ENCODE measurements at places on chromosomes 2 and 18. TPM values are rescaled to one million over a fixed set of nuclear protein-coding genes. Genes with fewer than 3 reads are reported as not detected.

GRCh38 chr2:135875491-135876065 lies 665 bp downstream of the MCM6 start:
- peak; percentile 54 for DNase-seq

DNA sequence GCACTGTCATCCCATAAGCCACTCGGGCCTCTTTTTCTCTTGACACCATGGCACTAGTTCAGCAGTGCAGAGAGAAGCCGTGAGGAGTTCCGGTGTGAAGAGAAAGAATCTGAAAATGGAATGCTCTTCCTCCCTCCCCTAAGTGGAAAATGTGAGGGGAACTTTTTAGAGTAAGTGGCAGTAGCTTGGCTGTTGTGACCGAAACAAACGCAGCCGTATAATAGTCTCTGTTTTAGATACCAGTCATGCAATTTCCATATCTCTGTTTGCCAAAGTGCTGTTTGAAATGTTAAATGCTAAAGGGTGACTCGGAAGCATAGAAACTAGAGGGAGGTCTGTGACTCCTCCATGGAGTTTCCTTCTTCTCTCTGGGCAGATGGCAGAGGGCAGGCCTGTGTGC lies 122.9 kb downstream of the MTCL1 start:
- DNase-seq = no peak

GRCh38 chr2:26577442-26578112 lies 63.6 kb downstream of the CIB4 start:
- peak; percentile 59 for DNase-seq

DNA sequence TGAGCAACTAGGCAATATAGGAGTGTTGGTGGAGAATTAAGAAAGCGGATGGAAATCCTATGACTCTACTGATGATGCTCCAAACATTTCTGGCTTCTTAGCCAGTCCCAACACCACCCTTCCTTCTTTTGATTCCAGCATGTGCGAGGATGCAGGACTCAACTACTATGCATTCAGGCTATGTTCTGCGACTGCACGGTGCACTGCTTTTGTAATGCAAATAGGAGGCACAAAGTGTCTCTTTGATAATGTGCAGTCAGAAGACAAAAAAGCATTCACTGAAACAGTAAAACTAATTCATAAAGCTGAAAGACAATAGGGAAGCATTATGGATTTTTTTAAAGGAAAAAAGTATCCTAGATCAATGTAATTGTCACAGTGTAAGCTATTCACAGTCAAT lies 106.7 kb downstream of the MEIS1 start:
- DNase-seq = no peak

LRRC30 gene
- not detected for polyA plus RNA-seq

EIF2AK3 gene
- polyA plus RNA-seq = 3.7 TPM

ASXL3 gene
- 0.07 TPM for polyA plus RNA-seq

GRCh38 chr2:222318026-222318711 lies 19.4 kb upstream of the PAX3 start:
- DNase-seq = peak; percentile 76

FRZB gene
- polyA plus RNA-seq = 0.03 TPM

IL1A gene
- polyA plus RNA-seq = 0.25 TPM

DNA sequence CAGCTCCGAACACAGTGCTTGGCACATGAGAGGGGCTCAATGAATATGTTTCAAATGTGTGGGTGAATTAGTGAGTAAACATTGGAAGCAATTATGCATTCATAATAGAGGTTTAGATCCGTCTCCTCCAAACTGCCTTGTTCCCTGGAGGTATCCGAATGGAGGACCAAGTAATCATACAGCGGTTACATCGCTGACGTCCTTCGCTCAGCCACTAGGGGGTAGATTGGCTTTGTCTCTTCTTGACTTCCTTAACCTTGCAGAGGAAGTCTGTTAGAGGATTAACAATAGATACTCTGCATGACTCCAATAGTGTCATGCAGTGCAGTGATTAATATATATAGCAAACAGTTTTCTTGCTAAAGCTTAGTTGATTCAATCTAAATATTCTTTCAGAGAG lies 517.0 kb downstream of the PTPRM start:
- peak; percentile 43 for DNase-seq

PLA2R1 gene
- polyA plus RNA-seq = 6.2 TPM

GRCh38 chr2:36404754-36405153 lies 49.2 kb downstream of the CRIM1 start:
- no peak for DNase-seq

DNA sequence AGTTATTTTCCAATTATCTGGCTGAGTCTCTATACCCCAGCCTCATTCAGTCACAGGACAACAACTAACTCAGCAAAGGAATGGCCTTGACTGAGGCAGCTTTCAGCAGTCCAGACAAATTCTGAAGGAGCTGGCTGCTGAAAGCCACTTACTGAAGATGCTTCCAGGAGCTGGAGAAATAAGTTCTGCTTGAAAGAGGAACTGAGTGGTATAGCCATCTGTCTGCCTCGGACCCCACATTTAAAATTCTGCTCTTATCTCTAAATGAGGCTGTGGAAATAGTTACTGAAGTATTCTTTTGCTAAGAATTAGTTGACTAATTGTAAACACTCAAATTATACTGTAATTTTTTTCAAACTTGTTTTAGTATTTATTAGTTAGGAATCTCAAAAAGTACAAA lies 9.1 kb upstream of the GPD2 start:
- no peak for DNase-seq

UPP2 gene
- polyA plus RNA-seq = not detected

DNA sequence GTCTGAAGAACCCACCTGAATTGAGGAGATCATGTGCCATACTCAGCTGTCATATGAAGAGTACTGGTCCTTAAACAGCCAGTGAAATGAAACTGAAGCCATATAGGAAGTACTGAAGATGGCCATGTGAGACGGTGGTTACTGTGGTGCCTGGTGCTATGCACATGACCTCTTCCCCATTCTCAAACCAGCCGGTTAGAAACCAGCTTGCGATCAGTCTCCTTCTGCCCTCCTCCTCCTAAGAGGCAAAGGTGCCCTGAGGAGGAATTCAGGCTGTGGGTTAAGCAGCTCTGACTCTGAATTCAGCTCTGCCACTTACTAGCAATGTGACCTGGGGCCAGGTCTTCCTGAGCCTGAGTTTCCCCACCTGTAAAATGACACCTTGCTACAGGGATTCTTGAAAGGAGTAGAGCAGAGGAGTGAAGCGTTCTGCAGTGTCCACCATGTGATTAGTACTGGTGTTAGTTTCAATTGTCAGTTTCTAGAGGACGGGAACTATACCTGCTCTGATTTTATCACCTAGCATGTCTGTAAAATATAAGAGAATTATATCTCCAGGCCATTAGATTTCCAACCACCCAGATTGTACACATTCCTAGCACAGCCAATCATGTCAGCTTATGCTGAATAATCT lies 5.1 kb downstream of the FECH start:
- DNase-seq = no peak

GRCh38 chr2:206323486-206323885 lies 49.0 kb downstream of the ZDBF2 start:
- no peak for DNase-seq

- DNase-seq = no peak
These were observed 431.5 kb downstream of the RNF144A start for GRCh38 chr2:7348761-7349160.

- DNase-seq = no peak
These were observed 309.8 kb upstream of the COL3A1 start for GRCh38 chr2:188664416-188664815.

DNA sequence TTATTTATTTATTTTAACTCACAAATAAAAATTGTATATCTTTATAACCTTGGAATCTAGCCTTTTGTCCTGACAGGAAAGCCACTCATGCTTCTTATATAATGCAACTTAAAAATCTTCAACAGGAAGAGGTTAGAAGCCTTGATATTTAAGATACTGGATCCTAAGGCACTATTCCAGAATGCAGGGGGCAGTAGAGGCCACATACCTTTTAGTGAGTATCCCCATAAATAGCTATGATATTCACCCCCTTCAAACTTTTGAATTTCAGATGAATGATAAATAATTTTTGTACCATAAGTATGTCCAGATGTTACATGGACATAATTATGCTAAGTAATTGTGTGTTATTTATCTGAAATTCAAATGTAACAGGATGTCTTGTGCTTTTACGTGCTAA lies 592.7 kb upstream of the VRK2 start:
- no peak for DNase-seq

TRIP12 gene
- 37.8 TPM for polyA plus RNA-seq

PFN4 gene
- 0.27 TPM for polyA plus RNA-seq

RAB17 gene
- polyA plus RNA-seq = 0.41 TPM

- no peak for DNase-seq
These were observed 152.2 kb downstream of the CTNNA2 start for GRCh38 chr2:79665091-79665490.

EPB41L3 gene
- 38.9 TPM for polyA plus RNA-seq

FOXI3 gene
- polyA plus RNA-seq = not detected

MCEE gene
- 4.0 TPM for polyA plus RNA-seq

DNA sequence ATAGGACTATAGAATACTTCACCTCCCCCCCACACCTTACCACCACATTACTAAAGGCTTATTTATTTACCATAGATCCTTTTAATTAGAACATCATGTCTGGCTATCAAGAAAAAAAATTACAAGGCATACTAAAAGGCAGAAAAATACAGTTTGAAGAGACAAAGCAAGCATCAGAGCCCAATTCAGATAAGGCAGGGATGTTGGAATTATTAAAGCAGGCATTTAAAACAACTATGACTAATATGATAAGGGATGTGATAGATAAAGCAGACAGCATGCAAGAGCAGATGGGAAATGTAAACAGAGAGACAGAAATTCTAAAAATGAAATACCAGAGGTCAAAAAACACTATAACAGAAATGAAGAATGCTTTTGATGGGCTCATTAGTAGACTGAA lies 55.4 kb upstream of the SMIM21 start:
- DNase-seq = no peak

DSG1 gene
- not detected for polyA plus RNA-seq

GAREM1 gene
- 0.69 TPM for polyA plus RNA-seq

XDH gene
- not detected for polyA plus RNA-seq

- no peak for DNase-seq
These were observed 184.1 kb upstream of the FN1 start for GRCh38 chr2:215619989-215620388.

CYS1 gene
- polyA plus RNA-seq = not detected

POTEI gene
- 0.10 TPM for polyA plus RNA-seq

- no peak for DNase-seq
These were observed 711.2 kb downstream of the NRXN1 start for GRCh38 chr2:50320721-50321120.

GRCh38 chr2:43127208-43127940 lies 99.0 kb downstream of the ZFP36L2 start:
- DNase-seq = no peak

DNA sequence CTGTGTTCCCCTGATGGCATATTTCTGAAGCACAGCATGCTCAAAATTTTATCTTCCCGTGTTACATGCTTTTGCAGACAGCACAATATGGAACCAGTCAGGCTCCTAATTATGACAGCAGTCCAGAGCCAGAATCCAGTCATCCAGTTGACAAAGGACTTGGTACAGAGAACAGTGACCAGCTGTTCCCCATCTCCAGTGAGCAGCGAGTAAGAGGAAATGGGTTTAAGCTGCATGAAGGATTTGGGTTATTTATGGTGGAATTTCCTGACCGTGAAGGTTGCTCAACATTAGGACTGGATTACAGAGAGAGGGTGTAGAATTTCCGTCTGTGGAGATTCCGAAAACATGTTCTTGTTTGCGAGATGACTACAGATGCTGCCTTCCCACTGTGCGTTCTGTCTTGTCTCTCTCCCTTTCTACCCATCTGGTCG lies 24.4 kb downstream of the SGPP2 start:
- DNase-seq = no peak

ARHGAP28 gene
- polyA plus RNA-seq = 3.8 TPM

GRCh38 chr2:127683757-127684156 lies 8.4 kb upstream of the LIMS2 start:
- DNase-seq = peak; percentile 45

GRCh38 chr2:5140347-5140746 lies 551.8 kb upstream of the SOX11 start:
- DNase-seq = no peak

DNA sequence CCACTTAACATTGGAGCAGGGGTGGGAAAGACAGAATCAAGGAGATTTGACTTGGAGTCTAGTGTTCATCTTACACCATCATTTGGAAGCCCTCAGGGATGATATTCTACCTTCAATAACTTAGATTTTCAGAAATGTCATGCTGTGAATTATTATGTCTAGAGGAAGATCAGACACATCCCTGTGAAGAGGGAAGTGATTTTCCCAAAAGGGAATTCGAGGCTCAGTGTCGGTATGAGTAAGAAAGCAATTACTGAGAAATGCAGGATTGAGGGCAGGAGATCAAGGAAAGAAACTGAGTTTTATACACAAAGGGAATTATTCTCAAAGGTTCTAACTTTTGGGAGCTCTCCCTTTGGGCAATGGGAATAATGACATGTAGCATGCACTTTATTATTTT lies 25.6 kb upstream of the ATIC start:
- no peak for DNase-seq

DNA sequence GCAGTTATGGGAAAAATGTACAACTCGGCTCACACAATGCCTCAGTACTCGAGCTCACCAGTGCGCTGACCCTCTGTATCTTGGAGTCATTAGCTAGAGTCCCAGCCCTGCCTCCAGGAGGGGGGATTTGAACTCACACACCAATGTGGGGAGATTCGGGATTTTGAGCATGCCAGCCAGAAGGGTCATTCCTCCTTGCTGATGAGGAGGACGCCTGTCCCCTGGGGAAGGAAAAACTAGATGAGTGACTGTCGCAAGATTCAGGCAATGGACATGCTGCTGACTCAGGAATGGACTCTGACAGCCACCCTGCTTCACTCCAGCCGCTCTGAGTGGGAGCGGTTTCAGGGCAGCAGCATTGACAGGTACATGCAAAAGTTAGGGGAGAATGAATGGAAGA lies 20.6 kb downstream of the FIGN start:
- no peak for DNase-seq

GRCh38 chr2:127161176-127162136 lies 54.5 kb upstream of the BIN1 start:
- DNase-seq = no peak

DNA sequence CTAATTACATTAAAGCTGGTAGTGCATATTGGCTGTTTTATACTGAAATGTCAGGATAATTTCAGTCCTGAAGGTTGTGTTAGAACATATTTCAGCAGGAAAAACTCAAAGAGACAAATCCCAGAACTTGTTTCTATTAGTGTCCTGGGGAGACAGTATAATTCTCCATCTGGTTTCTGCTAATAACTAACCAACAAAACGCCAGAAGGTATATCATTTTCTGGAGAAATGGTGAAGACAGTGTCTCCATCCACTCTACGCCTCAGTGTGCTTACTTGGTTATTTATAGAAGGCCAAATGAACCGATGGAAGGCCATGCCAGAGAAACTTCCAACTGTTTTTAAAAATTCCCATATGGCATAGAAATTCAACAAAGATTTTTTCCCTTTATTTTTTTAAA lies 41.6 kb downstream of the GCA start:
- DNase-seq = no peak

RPL31 gene
- polyA plus RNA-seq = 975 TPM
